ENCODE measurements at places on chromosomes 11 and 22.

DNA sequence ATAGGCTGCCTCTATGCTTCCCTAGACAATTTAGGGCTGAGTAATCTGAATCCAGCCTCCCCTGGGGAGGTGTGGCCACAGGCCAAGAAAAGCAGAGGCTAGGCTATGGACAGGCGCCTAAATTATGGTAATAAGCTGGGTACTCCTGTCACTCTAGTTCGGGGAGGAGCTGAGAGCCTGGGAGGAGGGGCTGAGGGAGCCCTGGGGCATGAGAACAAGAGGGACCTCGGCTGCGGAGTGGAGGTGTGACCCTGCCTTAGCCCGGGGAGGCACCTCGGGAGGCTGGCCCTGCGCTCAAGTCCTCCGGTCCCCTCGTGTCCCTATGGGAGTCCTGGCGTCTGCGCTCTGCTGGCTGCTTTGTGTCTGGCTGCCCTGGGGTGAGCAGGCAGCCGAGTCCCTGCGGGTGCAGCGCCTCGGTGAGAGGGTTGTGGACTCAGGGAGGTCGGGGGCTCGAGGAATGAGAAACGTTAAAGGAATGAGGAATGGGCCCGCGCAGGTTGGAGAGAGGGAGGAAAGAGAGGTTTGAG, at the start of gene OTOG:
Gene OTOG (plus strand): TSS at position 209 of the 527 bp plus-strand sequence. CDS start 114 bp downstream, at position 323.
- DNase-seq: peak; percentile 72

DNA sequence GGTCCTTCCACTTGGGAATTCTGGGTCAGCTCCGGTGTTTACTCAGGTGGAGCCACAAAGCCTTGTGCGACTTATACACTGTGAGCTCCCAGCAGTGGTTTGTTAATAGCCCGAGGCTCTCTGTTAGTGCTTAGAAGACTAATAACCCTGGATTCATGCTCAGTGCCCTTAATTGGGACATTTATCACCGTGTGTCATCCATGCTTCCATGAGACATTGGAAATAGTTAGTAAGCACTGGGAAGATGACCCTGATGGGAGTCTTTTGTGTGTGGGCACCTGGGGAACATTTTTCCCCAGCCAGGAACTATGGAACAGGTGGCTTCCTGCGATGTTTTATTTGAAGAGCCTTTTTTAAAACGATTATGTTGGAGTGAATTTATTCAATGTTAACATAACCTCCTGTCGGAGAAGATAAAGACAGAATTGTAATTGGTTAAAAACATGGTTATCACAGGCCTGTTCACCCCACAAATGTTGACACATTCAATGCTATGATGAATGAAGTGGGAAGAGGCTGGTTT, 188.9 kb downstream of the MYO18B start:
- DNase-seq: peak; percentile 95

DNA sequence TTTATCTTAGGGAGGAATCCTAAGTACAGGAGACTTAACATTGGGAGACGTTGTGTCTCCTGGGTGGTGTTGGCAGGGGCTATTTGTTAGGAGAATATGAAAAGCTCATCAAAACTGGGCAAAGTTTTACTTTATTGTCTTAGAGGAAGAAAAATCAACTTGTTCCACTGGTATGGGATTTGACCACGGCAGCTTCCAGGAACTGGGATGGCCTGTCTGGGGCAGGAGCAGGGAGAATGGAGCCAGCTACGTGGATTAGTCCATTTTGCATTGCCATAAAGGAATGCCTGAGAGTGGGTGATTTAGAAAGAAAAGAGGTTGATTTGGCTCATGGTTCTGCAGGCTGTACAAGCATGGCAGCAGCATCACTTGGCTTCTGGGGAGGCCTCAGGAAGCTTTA, 198.4 kb downstream of the ADAMTS15 start:
- DNase-seq: no peak

GRCh38 chr11:114812733-114813132, 134.4 kb downstream of the NXPE2 start:
- DNase-seq: no peak

- DNase-seq: no peak
These were observed 7.3 kb downstream of the RELT start for GRCh38 chr11:73383249-73384124.

GRCh38 chr11:11580841-11581411, 40.9 kb downstream of the GALNT18 start:
- DNase-seq: peak; percentile 87

DNA sequence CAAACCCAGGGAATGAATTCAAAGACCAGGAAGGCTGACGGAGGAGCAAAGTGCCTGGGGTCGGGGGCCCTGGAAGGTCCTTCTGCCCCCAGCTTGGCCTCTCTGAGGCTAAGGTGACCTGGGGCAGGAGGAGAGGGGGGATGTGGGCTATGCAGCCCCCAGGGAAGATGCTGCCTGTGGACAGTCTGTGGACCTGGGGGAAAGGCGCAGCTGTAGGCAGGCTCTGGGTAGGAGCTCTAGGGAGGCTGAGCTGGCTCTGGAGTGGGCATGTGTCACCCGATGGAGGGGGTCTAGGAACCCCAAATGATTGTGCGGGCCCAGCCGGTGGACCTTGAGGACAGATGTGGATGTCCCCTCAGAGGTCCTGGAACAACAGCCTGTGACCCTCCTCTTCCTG, 42.8 kb downstream of the WNT7B start:
- DNase-seq: no peak

- DNase-seq: no peak
These were observed 78.6 kb upstream of the GRK3 start for GRCh38 chr22:25485626-25486545.

GRCh38 chr11:103683576-103683975, 352.9 kb upstream of the DDI1 start:
- DNase-seq: no peak

DNA sequence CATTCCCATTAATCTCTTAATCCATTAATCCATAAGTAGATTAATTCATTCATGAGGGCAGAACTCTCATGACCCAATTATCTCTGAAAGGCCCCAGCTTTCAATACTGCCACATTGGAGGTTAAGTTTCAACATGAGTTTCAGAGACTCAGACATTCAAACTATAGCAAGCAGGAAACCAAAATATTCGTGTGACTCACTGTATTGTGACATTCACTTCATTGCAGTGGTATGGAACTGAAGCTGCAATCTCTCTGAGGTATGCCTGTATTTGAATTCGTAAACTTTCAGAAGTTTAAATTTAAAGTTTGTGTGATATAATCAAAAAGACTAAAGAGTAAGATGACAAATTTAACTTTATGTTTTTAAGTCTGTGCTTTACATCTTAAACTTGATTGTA, 2.9 kb upstream of the OR52J3 start:
- no peak for DNase-seq

- no peak for DNase-seq
These were observed 62.6 kb upstream of the PHF21B start for GRCh38 chr22:45072322-45072903.

- no peak for DNase-seq
These were observed 285.1 kb upstream of the CCDC90B start for GRCh38 chr11:83571302-83571701.

DNA sequence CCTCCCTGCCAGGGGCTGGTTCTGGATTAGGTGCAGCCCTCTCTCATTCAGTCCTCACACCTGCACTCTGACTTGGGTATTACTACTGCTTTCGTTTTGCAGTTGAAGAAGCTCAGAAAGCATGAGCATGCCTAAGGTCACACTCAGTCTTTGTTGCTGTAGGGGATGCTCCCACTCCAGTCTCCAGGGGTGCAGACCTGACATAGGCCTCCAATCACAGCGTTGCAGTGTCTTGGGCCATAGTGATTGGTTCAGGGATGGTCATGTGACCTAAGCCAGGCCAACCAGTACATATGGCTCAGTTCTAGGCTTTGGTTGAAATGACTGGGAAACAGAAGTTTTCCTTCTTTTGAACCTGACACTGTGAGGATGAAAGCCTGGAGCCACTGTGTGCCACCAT, 61.7 kb downstream of the FBXO7 start:
- DNase-seq: no peak

DNA sequence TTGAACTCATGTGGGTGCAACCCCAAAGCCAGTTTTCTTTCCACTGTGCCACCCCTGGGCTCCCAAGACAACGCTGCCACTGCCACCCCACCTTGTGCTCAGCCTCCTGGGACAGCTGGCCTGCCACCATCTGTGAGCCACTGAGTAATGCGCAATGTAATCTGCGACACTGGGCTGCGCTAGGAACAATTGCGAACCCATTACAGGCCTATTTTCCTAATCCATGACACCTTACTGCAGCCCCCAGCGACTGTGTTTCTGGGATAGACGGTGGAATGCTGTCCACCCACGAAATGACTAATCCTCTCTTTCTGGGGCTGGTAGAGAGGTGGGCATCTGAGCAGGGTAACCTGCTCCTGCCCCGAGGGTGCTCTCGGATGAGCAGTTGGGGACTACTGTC, 22.2 kb downstream of the FLRT1 start:
- DNase-seq: no peak

GRCh38 chr11:11813288-11813962, 28.3 kb upstream of the USP47 start:
- no peak for DNase-seq

DNA sequence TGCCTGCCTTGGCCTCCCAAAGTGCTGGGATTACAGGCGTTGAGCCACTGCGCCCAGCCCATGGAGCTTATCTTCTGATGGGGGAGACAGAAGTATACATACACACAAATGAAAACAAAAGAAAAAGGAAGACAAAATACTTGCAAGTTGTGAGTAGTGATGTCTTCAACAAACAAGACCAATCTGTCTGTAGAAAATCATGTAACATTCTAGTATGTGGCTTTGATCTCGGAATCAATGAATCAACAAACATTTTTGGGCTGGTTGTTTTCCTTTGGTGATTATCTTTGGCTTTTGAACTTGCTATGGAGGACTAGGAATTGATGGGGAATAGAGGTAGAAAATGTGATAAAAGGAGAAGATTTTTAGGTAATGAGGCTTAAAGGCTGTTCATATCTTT, 3.4 kb upstream of the CTNND1 start:
- no peak for DNase-seq

DNA sequence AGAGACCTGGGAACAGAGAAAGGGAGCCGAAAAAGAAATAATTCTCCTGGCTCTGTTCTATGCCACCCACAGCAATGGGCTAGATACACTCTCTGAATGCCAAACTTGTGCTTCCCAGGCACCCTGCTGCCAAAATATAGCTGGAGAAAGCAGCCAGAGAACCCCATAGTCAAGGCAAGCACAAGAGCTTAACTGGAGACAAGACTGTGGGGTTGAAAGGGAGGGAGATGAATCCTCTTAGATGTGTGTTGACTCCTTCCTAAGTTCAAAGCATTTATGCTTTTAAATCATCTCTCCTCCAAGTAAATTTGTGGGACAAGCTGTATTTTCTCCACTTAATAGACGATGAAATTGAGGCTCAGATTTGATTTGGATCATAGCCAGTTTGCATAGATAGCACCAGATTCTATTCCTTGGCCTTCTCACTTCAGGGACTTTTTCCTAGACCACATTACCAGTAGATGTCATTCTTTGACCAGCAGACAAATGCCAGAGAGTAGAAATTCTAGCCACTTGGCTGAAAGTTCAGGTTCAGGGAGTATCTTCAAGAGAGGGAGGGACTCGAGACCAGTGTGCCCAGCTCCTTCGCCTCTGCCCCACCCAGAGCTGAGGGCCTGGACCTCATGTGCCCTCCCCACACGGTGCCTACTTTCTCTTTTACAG, 16.5 kb upstream of the ETS1 start:
- DNase-seq: no peak
